ENCODE measurements at places on chromosomes 12 and 14.
A peak's percentile ranks its signal among the peaks of the same experiment; 100 is the strongest.

DNA sequence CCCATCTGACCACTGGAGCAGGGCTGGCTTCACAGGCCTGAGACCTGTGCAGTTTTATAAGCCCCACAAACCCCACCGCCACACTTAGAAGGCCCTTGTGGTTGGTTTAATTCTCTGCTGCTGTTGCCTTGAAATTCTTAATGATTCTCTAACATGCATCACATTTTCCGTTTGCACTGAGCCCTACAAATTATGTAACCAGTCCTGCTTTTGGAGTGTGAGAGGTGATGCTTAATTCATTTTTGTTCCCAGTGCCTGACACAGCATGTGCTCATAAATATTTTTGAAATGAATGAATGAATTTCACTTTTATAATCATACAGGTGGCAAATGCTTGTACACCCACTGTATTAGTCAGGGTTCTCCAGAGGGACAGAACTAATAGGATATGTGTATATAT, 52.8 kb upstream of the PLXNC1 start:
- no peak for ATAC-seq

DNA sequence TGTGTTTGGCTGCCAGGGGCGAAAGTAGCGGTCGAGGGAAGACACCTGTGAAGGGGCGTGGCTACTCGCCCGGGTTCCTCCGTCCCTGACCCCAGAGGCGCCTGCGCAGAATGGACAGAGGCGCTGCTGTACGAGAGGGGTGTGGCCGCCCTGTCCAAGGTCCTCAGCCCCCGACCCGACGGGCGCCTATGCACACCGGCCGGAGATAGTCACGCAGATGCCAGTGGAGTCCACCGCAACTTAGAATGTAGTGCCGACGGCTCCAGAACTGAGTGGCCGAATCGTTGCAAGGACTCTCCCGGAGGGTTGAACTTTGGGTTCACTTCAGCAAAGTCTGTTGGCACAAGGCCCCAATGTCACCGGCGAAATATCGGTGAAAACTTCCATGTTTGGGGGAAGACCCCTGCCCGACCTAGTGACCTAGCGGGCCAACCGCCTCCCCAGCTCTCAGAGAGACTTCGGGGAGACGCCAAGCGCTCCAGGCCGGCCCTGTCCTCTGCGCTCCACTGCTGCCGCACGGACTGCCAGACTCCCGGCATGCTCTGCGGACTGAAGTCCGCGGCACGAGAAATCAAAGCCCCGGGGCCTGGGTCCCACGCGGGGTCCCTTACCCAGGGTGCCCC, 541 bp upstream of the RNU6-7 start:
- peak; percentile 80 for ATAC-seq

- no peak for ATAC-seq
These were observed 246.7 kb downstream of the DACT1 start for GRCh38 chr14:58884442-58884841.

GRCh38 chr14:102590667-102591099, 1.8 kb upstream of the RCOR1 start:
- ATAC-seq, result no peak

DNA sequence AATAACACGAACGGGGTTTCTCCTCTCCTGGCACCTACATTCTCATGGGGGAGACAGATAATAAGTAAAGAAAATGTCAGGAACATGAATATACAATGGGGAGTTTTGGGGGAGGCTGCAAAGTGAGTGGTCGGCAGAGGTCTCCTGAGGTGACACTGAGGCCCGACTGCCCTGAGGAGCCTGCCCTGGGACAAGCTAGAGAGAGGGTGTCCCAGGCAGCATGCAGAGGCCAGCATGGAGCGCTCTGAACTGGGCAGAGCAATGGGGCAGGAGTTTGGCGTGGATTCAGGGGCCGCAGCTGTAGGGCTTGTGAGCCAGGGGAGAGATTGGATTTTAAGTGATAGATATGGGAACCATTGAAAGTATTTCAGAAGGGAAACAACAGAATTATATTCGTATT, 320.5 kb downstream of the CACNA1C start:
- no peak for ATAC-seq

DNA sequence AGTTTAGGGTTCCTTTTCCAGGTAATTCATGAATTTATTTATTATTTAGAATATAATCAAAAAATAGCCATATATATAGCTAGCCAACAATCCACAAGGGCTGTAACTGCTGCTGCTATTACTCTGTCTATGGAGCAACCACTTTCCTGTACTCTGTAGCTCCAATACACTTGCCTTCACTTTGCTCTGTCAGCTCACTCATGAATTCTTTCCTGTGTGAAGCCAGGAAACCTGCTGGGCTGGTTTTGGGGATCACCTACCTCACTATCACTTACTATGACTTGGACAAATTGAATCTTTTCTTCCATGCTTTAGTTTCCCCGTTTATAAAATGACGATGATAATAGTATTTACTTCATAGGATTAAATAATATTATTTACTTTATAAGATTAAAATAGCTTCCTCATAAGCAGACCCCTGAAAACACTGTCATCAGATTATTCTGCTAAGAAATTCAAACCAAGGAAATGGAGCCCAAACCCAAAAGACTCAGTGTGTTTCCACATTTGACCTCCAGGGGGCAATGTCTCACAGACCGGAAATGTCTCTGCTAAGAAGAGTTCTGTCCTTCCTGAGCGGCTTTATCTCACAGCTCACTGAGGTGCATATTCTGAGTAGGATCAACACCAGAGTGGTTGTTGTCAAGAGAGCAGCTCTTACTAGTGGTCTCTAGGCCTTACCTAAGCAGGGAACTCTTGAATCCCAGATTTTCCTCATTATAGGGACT, 457.1 kb downstream of the DAD1 start:
- no peak for ATAC-seq

DNA sequence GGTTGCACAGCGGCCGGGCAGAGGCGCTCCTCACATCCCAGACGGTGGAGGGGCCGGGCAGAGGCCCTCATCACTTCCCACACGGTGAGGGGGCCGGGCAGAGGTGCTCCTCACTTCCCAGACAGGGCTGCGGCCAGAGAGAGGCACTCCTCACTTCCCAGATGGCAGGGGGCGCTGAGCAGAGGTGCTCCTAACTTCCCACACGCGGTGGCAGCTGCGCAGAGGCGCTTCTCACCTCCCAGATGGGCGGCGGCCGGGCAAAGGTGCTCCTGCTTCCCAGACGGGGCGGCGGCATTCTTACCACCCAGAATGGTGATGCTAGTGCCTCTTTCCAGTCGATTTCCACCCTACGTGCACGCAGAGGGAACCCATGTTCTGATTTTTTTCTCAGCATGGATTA, 304.4 kb downstream of the RGS6 start:
- no peak for ATAC-seq

GRCh38 chr12:81229759-81230158, 151.9 kb downstream of the ACSS3 start:
- ATAC-seq, result no peak

DNA sequence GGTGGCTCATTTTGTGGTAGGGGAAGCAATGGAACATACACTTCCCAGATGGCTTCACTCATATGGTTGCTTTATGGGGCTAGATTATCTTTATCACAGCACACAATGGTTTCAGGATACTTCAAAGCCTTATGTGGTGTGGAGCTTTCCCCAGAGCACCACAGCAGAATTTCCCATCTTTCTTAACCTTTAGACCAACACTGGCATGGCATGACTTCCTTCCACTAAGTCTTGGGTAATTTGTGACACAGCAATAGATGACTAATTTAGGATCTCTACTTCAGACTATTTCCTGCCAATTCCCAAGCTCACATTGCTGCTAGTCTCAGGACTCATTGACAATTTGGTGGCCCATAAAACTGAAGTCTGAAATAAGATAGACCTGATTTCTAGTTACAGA, 36.9 kb upstream of the DCN start:
- no peak for ATAC-seq

DNA sequence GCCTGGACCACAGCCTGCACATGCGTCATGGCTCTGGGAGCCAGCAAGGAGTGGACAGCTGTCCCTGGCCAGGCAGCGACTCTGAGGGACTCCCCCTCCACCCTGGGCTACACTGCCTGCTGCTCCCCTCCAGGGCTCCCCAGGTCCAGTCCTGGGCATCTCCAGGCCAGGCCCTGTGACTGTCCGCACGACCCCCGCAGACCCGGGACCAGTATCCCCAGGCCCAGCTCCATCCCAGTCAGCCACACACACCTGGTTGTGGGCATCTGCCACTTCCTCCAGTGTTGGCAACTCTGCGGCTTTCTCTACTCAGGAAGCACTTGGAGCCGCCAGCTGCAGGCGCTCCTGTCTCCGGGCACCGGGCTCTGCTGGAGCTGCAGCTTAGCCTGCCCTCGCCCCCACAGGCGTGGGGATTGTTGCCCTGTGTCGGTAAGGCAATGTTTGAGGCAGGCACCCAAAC, 2.4 kb downstream of the ULK1 start:
- ATAC-seq, result no peak

DNA sequence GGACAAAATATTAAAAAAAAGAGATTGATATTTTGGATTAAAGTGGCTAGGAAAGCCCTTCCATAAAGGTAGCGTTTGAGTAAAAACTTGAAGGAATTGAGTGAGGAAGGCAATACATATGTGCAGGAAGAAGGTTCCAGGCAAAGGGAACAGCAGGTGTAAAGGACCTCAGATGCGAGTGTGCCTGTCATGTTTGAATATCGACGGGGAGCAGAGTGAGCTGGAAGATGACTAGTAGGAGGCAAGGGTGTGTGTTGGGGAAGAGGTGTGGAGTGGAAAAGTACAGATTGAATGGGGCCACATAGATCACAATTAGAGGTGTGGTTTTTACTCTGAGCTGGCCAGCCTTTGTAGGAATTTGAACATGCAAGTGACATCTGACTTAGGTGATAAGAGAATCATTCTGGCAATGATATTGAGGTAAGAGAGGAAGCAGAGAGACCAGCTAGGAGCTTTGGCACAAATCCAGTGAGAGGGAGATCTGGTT, 15.0 kb upstream of the FBXO33 start:
- ATAC-seq, result no peak

- no peak for ATAC-seq
These were observed 6.5 kb upstream of the OR4E1 start for GRCh38 chr14:21680072-21680471.

- no peak for ATAC-seq
These were observed 30.3 kb upstream of the WDR89 start for GRCh38 chr14:63671987-63672386.

DNA sequence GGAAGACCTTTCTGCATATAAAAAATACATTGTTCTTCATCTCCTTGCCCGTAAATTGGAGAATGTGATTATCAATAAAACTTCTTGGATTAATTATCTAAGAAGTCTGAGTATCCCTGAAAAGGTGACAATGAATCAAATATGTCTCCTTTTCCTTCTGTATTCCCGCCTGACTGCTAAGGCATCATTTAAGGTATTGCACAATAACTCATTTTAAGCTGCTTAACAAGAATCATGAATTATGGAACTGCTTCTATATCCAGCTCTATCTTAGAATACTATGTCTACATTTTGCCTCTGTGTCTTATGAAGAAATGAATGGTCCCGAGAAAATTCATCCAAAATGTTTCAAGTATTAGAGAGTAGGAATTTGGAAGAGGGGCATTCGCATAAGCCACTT, 294.4 kb downstream of the SOX5 start:
- ATAC-seq, result no peak

GRCh38 chr12:509500-509899, 49.8 kb downstream of the B4GALNT3 start:
- ATAC-seq, result peak; percentile 27

- ATAC-seq, result no peak
These were observed 30.5 kb downstream of the JDP2 start for GRCh38 chr14:75458305-75458704.
